ENCODE measurements at places on chromosomes 11 and 22.

- DNase-seq: no peak
Measured at GRCh38 chr22:28939932-28940331, 56.6 kb downstream of the ZNRF3 start.

- no peak for DNase-seq
Measured at GRCh38 chr11:83007909-83008580, 63.7 kb downstream of the RAB30 start.

- no peak for DNase-seq
Measured at GRCh38 chr11:31636983-31637382, 127.4 kb downstream of the ELP4 start.

- DNase-seq: peak; percentile 28
Measured at GRCh38 chr22:30605449-30606110, 1.4 kb upstream of the TCN2 start.

GRCh38 chr22:21041937-21042336 lies 3.8 kb upstream of the LRRC74B start:
- peak; percentile 75 for DNase-seq

DNA sequence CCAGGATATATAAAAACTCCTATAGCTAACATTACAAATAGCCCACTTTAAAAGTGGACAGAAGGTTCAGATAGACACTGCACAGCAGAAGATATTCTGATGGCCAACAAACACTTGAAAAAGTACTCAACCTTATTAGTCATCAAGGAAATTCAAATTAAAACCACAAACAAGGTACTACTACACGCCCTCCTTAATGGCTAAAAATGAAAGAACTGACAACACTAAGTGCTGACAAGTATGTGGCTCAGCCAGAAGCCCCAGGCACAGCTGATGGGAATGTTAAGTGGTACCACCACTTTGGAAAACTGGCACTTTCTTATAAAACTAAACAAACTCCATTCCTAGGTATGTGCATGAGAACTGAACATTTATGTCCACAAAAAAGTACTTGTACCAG lies 320.1 kb downstream of the TBC1D22A start:
- DNase-seq: no peak

- no peak for DNase-seq
Measured at GRCh38 chr11:130473056-130473794, 24.8 kb downstream of the ADAMTS15 start.
